ENCODE measurements at places on chromosomes 6 and 20.

- DNase-seq, result no peak
Observed at GRCh38 chr20:50243610-50244351, 53.2 kb downstream of the CEBPB start.

DNA sequence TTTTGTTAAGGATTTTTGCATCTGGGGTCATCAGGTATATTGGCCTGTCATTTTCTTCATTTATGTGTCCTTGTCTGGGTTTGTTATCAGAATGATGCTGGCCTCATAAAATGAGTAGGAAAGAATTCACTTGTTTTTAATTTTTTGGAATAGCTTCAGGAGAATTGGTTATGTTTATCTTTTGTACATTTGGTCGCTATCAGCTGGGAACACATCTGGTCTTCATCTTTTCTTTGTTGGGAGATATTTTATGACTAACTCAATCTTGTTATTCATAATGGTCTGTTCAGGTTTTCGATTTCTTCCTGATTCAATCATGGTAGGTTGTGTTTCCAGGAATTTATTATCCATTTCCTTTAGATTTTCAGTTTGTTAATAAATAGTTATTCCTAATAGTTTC, 207.5 kb upstream of the ASCC3 start:
- no peak for DNase-seq

- DNase-seq, result no peak
Observed at GRCh38 chr20:22404419-22405170, 179.8 kb downstream of the FOXA2 start.

- DNase-seq, result no peak
Observed at GRCh38 chr6:169545982-169546381, 155.8 kb downstream of the WDR27 start.

DNA sequence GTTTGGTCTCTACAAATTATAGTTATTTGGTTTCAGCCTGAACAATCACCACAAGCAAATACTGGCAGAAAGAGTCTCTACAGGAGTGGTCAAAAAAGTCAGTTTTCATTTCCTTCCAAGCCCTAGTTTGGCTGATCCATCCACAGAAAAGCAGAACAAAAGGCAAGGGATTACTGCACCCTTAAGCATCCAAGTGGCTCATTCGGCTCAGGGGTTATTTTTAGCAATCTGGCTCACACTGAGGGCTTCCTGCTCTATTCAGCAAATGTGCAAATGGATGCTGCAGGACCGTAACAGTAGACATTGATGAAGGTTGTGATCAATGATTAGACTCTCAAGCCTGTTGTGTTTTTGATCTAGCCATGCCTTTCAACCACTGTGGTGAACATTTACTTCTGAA, 62.2 kb upstream of the FABP7 start:
- DNase-seq, result no peak

DNA sequence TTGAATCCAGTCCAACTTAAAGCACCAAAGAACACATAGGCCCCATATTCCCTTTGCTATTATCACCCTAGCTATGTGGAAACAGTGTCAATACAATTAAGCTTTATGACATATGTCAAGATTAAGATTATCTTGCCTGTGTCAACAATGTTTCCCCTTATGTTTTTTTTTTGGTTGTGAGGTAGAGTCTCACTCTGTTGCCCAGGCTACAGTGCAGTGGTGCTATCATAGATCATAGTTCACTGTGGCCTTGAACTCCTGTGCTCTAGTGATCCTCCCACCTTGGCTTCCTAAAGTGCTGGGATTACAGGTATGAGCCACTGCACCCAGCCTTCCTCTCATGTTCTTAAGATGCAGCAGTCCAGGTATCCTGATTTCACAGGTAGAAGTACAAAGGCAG, 17.8 kb downstream of the AFG1L start:
- no peak for DNase-seq

DNA sequence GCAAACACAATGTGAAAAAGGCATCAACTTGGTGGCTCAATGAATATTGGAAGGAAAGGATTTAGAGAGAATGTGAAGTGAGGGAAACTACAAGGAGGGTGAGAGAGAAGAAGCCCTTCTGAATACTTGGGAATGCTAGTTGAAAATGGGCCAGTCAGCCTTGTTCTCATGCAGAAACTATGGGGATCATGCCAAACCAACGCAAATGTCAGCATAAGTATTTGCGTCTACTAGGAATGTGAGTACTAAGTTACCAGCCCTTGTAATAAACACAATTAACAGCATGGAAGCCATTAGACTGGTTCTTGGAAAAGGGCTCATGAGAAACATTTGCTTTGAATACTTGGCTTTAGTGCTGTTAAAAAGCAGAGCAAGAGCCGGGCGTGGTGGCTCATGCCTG, 54.9 kb upstream of the AIG1 start:
- no peak for DNase-seq

- DNase-seq, result no peak
Observed at GRCh38 chr6:167393731-167394130, 68.8 kb downstream of the TTLL2 start.

DNA sequence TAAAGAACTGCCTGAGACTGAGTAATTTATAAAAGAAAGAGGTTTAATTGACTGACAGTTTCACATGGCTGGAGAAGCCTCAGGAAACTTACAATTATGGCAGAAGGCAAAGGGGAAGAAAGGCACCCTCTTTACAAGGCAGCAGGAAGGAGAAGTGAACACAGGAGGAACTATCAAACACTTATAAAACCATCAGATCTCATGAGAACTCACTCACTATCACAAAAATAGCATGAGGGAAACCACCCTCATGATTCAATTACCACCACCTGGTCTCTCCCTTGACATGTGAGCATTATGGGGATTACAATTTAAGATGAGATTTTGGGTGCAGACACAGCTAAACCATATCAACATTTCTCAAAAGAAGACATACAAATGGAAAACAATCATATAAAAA, 266.3 kb downstream of the EPM2A start:
- DNase-seq, result no peak

DNA sequence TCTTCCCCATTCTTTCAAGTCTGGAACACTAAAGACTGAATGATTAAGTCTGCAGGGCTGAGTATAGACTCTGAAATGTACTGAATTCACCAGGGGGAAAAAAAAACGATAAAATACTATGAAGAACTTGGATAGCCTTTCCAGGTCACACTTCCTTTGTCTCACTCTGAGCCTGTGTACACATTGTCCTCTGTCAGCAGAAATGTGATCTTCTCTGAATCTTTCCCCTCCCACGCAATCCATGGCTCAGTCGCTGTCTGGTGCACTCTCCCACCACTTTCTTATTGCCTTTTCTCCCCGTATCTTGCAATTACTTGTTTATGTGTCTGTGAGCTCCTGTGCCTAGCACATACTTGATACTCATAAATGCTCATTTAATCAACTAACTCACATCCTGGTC, 212.6 kb upstream of the RSPO3 start:
- no peak for DNase-seq

DNA sequence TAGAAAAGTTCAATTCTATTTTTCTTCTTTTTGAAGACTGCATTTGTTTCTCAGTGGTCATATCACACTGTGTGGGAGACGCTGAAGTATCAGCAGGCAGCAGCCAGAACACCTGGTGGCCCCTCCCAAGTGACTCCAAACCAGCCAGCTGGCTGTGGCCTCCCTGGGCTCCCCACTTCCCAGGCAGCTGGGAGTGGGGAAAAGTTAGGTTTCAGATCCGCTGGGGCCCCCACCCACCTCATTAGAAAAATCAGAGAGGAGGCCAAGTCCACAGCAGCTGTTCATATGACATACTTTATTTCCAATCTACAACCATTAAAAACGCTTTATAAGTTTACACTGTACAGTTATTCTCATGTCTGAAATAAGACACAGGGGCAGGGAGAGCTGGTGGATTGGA, 3.6 kb upstream of the DSN1 start:
- no peak for DNase-seq

GRCh38 chr20:31809661-31810060, 9.5 kb upstream of the MYLK2 start:
- DNase-seq, result no peak

DNA sequence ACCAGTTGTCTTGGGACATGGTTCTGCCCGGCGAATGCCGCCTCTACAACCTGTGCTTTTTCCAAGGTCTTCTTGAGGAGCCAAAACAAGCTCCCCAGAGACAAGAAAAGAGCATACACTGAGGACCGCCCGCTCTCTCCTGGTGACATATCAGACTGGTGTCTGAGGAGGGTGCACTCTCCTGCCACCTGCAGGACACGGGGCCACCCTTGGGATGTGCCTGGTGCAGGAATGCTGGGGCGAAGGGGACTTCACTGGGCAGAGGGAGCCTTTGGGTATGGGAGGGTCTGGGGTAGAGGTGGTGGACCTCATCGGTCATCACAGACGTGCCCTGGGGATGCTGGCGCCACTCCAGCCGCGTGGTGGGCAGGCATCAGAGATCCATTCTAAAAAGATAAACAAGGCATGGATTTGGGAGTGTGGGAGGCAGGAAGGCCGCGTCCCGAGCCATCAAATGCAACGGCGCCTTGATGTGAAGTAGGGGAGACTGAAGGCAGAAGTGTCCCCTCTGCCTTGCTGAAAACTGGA, 163.3 kb downstream of the CD83 start:
- DNase-seq, result no peak

- DNase-seq, result no peak
Observed at GRCh38 chr20:4677846-4678245, 43.9 kb upstream of the PRND start.

All from renal cortex interstitium (tissue), 15 donors.